ENCODE measurements at places on chromosomes 13 and 19. TPM values are rescaled to one million over a fixed set of nuclear protein-coding genes. Genes with fewer than 3 reads are reported as not detected.
A peak's percentile ranks its signal among the peaks of the same experiment; 100 is the strongest.

GRCh38 chr13:33649212-33649878 is 168.6 kb upstream of the RFC3 start:
- no peak overlapping the region for H3K4me3 ChIP-seq
- no peaks in the 10 kb centered on the region for H3K27me3 ChIP-seq
- H3K27ac ChIP-seq: no peak overlapping the region
- H3K4me1 ChIP-seq: no peaks in the 10 kb centered on the region
- DNase-seq: no peak
- H3K36me3 ChIP-seq: no peaks in the 10 kb centered on the region

DNA sequence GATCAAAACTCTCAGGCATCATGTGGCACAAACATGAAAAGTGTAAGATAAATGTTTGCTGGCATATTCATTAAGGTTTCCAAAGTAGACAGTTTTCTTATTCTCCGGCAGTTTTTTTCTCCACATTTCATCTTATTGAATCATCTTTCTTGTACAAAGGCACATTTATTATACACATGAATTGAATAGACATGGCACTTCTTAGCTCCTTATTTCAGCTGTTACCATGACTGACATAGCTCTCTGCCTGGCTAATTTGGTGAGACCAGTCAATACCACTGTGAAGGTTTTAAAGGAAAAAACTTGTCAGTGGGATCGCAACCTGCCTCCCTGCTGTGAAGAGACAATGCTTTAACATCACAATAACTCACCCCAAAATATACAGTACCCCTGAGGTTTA is 285.0 kb upstream of the PCDH20 start:
- DNase-seq: no peak
- no peak overlapping the region for H3K4me3 ChIP-seq
- no peaks in the 10 kb centered on the region for H3K4me1 ChIP-seq
- H3K36me3 ChIP-seq: no peaks in the 10 kb centered on the region

The LILRA6 gene
- 27.0 TPM for total RNA-seq

DNA sequence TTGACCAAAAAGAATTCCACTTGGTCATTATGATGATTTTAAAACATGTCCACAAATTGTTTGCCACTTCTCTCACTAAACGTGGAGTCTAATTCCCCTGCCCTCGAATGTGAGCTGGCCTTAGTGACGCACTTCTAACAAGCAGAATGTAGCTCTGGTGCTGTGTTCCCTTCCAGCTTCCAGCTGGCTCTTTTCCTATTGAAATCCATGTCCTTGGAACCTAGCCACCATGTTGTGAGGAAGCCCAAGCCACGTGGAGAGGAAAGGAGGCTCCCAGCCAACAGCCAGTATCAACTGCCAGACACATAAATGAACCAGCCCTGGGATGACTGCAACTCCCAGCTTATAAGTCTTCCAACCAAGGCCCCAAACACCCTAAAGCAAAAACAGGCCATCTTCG is 23.6 kb upstream of the CEBPA start:
- no peaks in the 10 kb centered on the region for H3K4me1 ChIP-seq
- no peak overlapping the region for H3K27ac ChIP-seq
- peaks cover 4% of the 10 kb centered on the region for H3K27me3 ChIP-seq
- DNase-seq: no peak
- H3K4me3 ChIP-seq: no peak overlapping the region

DNA sequence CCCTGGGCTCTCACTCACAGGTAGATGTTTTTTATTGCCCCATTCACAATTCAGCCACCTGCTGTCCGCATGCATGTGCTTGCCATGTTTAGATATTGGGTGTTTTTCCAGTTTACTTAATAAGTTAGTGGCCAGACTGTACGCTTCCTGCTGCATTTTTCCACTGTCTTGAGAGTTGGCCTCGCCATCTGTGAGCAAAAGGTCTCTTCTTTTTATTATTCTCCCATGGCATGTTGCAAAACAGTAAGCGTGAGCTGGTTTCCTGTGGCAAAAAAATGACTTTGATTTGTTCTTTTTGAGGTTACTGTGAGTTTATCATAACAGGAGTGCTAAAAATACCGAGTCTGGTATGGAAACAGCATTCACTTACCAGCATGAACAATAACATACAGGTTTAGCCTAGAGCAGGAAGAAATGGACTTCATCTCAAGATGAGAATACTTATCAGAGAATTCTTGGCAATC is 46.0 kb downstream of the SAE1 start:
- no peaks in the 10 kb centered on the region for H3K27me3 ChIP-seq
- H3K4me1 ChIP-seq: peaks cover 55% of the 10 kb centered on the region
- no peaks in the 10 kb centered on the region for H3K36me3 ChIP-seq
- H3K27ac ChIP-seq: peak overlapping the region; percentile 58

The ALOX5AP gene
- 22.2 TPM for total RNA-seq

The ELSPBP1 gene
- total RNA-seq: not detected

DNA sequence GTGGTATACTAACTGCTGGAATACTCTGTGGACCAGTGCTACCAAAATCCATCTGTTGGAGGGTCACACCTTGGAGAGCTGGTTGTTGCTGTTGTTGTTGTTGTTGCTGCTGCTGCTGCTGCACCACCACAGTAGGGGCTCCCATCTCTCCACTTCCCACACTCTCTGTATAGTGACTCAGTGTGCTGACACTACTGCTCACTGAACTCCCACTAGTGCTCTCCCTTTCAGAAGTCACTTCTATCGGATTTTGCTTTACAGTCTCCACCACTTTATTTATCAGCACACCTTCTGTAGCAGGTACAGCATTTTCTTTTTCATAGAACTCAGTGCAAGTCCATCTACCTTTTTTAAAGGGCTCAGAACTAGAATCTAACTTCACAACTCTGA is 1.7 kb downstream of the TSC22D1 start:
- H3K27ac ChIP-seq: no peak overlapping the region
- peaks cover 12% of the 10 kb centered on the region for H3K36me3 ChIP-seq
- H3K4me3 ChIP-seq: no peak overlapping the region
- H3K27me3 ChIP-seq: no peaks in the 10 kb centered on the region
- peaks cover 21% of the 10 kb centered on the region for H3K4me1 ChIP-seq

DNA sequence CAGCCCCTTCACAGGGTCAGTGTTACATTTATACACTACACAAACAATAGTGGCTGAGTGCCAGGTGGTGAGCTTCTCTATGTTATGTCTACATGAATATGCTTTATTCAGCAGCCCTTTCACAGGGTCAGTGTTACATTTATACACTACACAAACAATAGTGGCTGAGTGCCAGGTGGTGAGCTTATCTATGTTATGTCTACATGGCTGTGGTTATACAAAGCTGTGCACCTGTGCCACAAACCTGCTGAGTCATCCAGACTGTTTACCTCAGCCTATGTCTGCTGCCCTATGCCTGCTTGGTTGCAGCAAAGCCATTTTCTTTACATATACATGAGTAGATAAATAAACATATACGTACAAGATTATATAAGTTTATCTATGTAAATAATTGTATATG is 76.5 kb downstream of the ZNF726 start:
- H3K4me3 ChIP-seq: no peak overlapping the region
- peaks cover 12% of the 10 kb centered on the region for H3K4me1 ChIP-seq
- no peak for DNase-seq
- no peak overlapping the region for H3K27ac ChIP-seq
- no peaks in the 10 kb centered on the region for H3K27me3 ChIP-seq

- no peak overlapping the region for H3K4me3 ChIP-seq
- no peaks in the 10 kb centered on the region for H3K36me3 ChIP-seq
- no peaks in the 10 kb centered on the region for H3K4me1 ChIP-seq
- no peak for DNase-seq
- H3K27ac ChIP-seq: no peak overlapping the region
- peaks cover 4% of the 10 kb centered on the region for H3K27me3 ChIP-seq
These were observed 4.0 kb downstream of the KLK7 start for GRCh38 chr19:50979758-50980157.

GRCh38 chr19:5103061-5103701 is 134.3 kb downstream of the KDM4B start:
- no peak overlapping the region for H3K27ac ChIP-seq
- H3K4me1 ChIP-seq: no peaks in the 10 kb centered on the region
- peaks cover 4% of the 10 kb centered on the region for H3K36me3 ChIP-seq
- H3K27me3 ChIP-seq: no peaks in the 10 kb centered on the region
- H3K4me3 ChIP-seq: no peak overlapping the region

The ZNF442 gene
- 0.97 TPM for total RNA-seq

GRCh38 chr19:55907746-55908145 is 24.4 kb downstream of the NLRP13 start:
- H3K36me3 ChIP-seq: no peaks in the 10 kb centered on the region
- no peaks in the 10 kb centered on the region for H3K27me3 ChIP-seq
- DNase-seq: no peak

DNA sequence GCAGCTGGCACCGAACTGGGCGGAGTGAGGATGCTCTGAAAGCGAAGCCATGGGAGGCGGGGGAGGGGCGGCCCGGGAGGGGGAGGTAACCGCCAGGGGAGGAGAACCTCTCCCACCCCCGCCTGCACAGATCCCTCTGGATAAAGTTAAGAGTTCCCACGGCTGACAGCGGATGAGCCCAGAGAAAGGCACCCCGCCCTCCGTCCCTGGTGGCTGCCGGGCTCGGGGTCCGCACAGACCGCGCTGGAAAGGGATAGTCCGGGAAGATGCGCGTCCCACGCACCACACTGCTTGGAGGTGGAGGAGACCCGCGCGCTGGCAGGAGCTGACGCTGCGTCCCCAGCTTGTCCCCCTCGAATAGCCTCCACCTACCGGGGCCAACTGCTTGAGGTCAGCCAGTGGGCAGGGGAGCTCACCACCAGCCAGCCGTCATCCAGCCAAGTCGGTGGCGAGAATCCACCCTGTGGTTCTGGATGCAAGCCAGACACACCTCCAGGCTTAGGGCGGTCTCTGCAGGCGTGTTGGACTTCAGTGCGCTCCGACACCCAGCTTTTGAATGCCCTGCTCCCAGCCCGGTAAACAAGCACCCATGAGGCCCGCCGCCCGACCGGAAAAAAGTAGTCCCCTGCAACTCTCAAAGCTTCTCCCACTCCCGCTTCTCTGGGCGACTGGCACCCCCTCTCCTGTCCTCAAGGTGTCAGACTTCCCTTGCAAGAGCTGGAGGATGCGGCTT is at the start of gene TRPC4:
TSS of gene TRPC4 (minus strand) at position 17 of the 733 bp plus-strand sequence. CDS start 86,439 bp downstream, outside the sequence.
- H3K27ac ChIP-seq: no peak within 1 kb of the TSS
- no peaks in the 10 kb centered on the region for H3K27me3 ChIP-seq
- H3K4me3 ChIP-seq: no peak within 1 kb of the TSS
- H3K36me3 ChIP-seq: no peaks in the 10 kb centered on the region

DNA sequence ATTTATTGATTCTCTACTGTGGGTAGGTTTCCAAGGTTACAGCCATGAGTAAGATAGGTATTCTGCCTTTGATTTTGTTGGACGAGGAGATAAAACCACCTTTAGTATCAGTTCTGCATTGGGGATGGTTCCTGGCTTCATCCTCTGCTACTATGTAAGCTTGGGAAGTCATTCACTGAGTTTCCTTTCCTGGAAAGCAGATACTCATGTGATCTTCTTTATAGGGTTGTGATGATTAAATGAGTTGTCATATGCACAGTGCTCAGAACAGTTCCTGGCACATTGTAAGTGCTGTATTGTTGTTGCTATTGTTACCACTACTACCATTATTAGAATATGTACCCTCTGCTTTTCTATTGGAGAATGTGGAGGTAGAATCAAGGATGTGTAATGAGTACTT is 13.1 kb upstream of the WTIP start:
- H3K4me3 ChIP-seq: no peak overlapping the region
- no peak overlapping the region for H3K27ac ChIP-seq
- no peaks in the 10 kb centered on the region for H3K4me1 ChIP-seq
- H3K36me3 ChIP-seq: peaks cover 84% of the 10 kb centered on the region
- DNase-seq: no peak

The CPB2 gene
- not detected for total RNA-seq

GRCh38 chr13:75486146-75487062 is 4.4 kb upstream of the TBC1D4 start:
- H3K27ac ChIP-seq: no peak overlapping the region
- no peaks in the 10 kb centered on the region for H3K36me3 ChIP-seq
- H3K4me1 ChIP-seq: no peaks in the 10 kb centered on the region
- H3K27me3 ChIP-seq: peaks cover 3% of the 10 kb centered on the region
- DNase-seq: no peak

DNA sequence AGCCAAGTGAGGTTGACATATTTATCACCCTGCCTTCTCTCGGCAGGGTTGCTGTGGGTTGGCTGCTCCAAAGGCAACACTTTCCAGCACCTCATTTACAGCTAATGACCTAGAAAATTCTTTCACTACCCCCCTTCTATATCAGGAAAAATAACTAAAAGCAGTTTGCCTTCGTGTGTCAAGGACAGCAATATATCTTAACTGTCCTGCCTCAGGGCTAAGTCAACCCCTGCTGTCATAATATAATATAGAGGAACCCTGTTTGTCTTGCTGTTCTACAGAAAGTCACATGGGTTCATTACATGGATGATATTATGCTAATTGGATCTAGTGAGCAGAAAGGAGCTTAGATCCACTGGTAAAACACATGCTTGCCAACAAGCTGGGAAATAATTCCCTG is 28.1 kb upstream of the USP12 start:
- peaks cover 3% of the 10 kb centered on the region for H3K27me3 ChIP-seq
- no peaks in the 10 kb centered on the region for H3K4me1 ChIP-seq
- no peak overlapping the region for H3K27ac ChIP-seq

- no peaks in the 10 kb centered on the region for H3K4me1 ChIP-seq
- H3K27ac ChIP-seq: no peak overlapping the region
- H3K36me3 ChIP-seq: no peaks in the 10 kb centered on the region
- H3K27me3 ChIP-seq: no peaks in the 10 kb centered on the region
These were observed 220.4 kb upstream of the SOX1 start for GRCh38 chr13:111846391-111847159.

The SYNGR4 gene
- total RNA-seq: not detected

DNA sequence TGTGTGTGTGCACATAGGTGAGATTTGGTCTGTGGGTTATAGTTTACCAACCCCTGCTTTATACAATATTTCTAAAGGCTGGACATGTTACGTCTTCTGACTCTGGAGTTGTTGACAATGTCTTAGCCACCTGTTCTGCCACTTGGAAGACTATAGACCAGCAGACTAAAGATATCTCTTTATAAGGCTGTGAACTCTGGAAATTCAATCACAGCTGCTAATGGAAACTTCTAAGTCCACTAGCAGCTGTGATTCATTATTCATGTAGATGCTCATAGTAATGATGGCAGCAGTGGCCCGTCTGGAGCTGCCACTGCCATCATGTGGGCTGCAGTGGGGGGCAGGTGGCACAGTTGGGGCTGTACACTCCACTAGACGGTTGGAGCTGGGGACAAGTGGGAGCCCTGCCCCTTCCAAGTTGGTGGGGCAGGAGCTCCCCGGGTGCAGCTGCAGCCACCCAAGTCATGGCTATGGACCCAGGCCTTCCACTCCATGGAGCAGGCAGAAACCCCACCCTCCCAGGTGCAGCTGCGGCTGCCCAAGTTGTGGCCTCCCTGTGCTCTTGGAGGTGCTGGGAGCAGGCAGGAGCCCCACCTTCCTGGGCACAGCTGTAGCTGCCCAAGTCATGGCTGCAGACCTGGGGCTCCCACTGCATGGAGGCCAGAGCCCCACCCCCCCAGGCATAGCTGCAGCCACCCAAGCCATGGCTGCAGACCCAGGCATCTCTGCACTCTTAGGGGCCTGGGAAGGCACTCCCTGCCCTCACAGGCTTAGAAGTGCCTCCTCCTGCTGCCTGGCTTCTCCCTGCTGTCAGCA is 8.8 kb downstream of the IGFL4 start:
- no peaks in the 10 kb centered on the region for H3K36me3 ChIP-seq
- no peaks in the 10 kb centered on the region for H3K27me3 ChIP-seq
- no peak for DNase-seq
- H3K27ac ChIP-seq: no peak overlapping the region
- no peak overlapping the region for H3K4me3 ChIP-seq

GRCh38 chr19:5961969-5962945 is 15.7 kb downstream of the RANBP3 start:
- peak; percentile 88 for DNase-seq
- H3K4me3 ChIP-seq: peak overlapping the region; percentile 38
- H3K27me3 ChIP-seq: no peaks in the 10 kb centered on the region
- peaks cover 84% of the 10 kb centered on the region for H3K4me1 ChIP-seq
- no peaks in the 10 kb centered on the region for H3K36me3 ChIP-seq
- H3K27ac ChIP-seq: peak overlapping the region; percentile 77

The RB1 gene
- total RNA-seq: 23.6 TPM
